ENCODE measurements at places on chromosomes 11 and 22.

DNA sequence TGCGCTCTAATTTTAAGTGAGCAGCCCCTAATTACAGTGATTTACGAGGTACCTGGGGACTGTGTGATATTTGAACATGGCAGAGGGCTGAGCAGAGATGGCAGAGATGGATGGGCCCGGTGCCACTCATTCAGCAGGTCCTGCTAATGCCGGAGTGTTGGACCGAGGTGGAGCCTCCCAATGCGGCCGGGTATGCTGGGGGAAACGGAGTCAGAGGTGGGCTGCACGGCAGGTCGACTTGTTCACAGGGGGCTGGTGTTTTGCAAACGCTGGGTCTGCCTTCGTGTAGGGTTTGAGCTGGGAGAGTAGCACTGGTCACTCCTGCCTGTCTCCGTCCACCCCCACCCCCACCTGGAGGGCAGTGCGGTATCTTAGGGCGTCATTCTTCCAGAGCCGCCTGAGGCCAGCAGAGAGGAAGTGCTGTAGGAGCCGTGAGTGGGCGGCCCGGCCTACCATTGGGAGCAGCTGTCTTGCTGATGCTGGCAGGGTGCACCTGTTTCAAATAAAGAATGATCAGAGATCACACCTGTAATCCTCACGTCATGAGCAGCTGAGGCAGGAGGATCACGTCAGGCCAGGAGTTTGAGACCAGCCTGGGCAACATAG is 122.6 kb downstream of the IGLL1 start:
- no peak for DNase-seq

GRCh38 chr11:126870021-126870420 is 130.5 kb downstream of the KIRREL3 start:
- DNase-seq = no peak

DNA sequence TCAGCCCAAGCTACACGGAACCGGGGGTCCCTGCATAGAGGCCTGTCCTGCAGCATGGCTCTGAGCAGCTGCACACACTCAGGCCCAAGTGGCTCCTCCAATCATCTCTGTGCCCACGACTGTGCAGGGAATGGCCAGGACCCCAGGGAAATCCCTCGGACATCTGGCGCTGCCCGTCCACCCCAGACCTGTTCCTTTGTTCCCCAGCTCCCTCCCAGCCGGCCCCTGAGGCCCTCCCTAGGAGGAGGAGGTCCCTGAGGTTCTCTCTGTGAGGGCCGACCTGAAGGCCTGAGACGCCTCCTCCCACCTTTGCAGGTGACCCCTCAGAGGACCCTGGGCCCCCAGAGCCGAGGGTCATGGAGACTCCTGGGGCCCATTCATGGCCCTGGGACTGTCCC is 1.1 kb downstream of the MLC1 start:
- DNase-seq = no peak

DNA sequence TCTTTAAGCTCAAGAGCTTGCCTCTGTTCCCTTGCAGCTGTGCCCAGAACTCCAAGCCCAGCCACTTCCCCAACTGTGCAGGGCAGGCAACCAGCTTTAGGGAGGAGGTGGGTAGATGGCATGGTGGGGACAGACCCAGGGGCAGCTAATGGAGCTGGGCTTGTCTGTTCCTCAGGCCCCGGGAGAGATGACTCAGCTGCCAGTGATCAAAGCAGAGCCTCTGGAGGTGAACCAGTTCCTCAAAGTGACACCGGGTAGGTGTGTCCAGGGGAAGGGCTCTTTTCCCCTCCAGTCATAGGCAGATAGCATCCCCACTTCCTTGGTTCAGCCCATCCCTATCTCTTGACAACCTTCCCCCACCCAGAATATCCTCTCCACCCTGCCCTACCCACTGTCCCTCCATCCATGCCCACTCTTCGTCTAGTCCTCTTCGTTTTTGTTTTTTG is 32.4 kb downstream of the CREB3L1 start:
- DNase-seq = no peak

Data from stimulated activated naive CD8-positive, alpha-beta T cell treated with anti-CD3 and anti-CD28 coated beads, Interleukin-15, Interleukin-2, amounts not matched to agents 100 U/mL and 50 U/mL, for 24 hours (primary cell).